IMR-90 (cell line): ENCODE measurements at places on chromosomes 7 and 10.

- DNase-seq = no peak
Measured at GRCh38 chr7:131827421-131827820, 271.0 kb upstream of the PODXL start.

DNA sequence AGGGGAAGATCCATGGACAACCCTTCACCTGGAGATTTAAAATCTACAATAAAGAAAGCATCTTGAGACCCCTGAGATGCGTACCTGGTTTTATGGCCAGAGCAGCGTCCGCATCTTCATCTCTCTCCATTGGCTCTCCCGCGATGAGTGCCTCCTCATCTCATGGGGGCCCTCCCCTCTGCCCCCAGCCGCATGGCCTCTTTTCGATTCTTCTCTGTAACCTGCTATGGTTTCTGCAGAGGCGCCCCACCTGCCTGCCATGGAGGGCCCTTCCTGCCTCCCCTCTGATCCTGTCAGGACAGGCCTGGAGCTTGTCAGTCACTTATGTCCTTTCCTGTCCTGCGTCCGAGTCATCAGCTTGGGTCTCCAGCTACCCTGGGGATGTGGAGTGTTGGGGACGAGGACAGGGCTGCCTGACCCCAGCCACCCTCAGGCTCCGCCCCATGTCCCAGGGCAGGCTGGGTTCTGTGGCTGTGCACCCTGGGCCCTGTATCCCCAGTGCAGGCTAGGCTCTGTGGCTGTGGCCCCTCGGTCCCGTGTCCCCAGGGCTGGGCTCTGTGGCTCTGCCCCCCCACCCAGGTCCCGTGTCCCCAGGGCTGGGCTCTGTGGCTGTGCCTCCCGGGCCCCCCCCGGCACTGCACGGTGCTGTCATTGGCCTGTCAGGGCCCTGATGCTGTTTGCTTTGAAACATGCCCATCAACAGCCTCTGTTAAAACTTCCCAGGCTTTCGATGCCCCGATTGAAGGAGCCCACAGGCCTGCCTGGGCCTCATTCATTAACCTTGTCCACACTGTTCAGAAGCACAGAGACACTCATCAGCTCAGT, 99.8 kb downstream of the WDR37 start:
- no peak for DNase-seq

DNA sequence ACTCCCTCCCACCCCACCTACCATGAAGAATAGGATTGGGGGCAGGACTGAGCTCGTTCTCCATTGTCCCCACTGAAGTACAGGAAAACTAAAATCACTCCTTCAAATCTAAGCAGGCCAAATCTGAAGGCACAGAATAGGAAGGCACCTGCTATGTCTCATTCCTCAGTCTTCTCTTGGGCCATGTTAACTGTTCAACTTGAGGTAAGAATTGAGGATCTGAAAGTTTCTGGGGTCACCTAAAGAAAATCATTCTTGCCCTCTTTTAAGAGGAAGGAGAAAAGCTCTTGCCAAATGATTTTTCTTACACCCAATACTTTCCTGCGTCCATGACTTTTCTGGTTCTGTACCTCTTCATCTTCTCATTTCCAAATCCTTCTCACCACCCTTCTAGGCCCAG, 4.9 kb downstream of the CPN1 start:
- no peak for DNase-seq

GRCh38 chr7:140200061-140200989, 23.5 kb upstream of the KDM7A start:
- peak; percentile 35 for DNase-seq

GRCh38 chr7:27173956-27174873, at the start of gene HOXA10:
TSS of gene HOXA10 (minus strand) at chr7:27174320. CDS start at chr7:27174306, 14 bp downstream.
- DNase-seq = no peak

DNA sequence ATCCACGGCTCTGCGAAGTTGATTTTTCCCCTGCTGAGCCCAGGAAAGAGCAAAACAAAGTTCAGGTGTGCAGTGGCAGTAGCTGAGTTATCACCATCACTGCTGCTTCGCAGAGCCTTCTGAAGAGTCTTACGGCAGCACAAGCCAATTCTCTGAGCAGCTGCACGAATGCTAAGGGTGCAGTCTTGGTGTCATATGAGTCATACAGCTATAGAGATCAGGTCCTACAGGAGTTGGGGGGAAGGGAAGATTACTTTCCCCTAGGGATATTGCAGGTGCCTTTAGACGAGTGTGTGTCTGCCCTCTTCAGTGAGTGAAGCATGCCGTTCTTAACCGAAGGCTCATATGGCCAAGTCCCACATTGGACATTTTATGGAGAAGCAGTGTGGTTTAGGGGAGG, 227.8 kb downstream of the CELF2 start:
- no peak for DNase-seq
